AG04450 (cell line): ENCODE measurements at places on chromosomes 4 and X.

- DNase-seq = no peak
These were observed 119.2 kb downstream of the DDX53 start for GRCh38 chrX:23118890-23119527.

- no peak for DNase-seq
These were observed 3.9 kb downstream of the AVPR2 start for GRCh38 chrX:153908219-153908860.

DNA sequence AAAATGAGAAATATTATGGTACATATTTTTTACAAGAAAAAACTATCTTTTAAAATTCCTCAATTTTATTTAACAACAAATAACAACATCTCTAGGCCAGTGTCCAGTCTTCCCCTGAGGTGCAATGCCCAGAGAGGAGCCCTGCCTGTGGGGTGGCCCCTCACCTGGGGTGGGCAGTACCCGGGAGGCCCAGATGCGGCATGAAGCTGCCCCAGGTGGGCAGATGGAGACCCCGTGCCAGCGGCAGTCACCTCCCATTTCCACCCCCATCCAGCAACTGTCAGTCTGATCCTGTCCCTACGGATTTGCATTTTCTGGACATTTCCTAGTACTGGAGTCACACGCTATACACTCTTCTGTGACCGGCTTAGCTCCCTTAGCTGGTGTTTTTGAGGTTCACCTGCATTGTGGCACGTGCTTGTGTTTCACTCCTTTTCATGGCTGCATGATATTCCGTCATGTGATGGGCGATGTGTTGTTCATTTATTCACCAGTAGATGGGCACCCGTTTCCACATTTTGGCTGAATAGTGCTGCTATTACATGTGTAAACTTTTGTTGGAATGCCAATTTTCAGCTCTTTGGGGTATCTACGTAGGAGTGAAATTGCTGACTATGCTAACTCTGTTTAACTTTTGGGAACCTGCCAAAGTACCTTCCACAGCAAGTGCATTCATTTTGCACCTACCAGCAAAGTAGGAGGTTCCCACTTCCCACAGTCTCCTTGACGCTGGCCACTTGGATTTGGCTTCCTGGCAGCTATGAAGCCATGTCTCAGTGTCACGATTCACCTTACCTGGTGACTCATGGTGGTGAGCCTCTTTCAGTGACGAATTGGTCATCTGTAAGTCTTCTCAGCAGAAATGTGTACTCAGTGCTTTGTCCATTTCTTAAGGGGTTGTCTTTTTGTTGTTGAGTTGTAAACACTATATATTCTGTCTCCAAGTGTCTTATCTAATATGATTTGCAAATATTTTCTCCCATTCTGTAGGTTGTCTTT lies 11.7 kb upstream of the MAEA start:
- no peak for DNase-seq

DNA sequence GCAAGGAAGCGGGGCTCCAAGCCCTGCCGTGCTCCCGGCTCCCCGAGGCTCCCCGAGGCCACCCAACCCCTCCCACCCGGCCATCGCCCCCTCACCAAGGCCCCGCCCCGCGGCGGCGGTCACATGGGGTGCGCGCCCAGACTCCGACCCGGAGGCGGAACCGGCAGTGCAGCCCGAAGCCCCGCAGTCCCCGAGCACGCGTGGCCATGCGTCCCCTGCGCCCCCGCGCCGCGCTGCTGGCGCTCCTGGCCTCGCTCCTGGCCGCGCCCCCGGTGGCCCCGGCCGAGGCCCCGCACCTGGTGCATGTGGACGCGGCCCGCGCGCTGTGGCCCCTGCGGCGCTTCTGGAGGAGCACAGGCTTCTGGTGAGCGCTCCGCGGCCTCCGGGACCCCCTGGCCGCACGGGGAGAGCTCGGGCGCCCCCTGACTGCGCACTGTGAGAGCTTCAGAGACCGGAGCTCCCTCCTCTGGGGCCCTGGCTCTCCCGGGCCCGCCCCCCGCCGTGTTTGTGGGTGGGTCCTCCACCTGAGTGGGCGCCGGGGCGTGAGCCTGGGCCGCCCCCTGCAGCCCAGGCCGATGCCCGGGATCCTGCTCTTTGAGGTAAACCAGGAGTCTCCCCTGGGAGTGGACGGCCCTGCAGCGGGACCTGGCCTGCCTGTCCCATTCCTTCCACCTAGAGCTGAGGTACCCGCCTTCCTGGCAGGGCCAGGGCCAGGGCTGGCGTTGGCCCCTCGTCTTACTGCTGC lies at the start of gene IDUA:
IDUA (plus strand) TSS at position 166 of the 745 bp plus-strand sequence; CDS start at position 207, 41 bp downstream.
- DNase-seq = no peak

DNA sequence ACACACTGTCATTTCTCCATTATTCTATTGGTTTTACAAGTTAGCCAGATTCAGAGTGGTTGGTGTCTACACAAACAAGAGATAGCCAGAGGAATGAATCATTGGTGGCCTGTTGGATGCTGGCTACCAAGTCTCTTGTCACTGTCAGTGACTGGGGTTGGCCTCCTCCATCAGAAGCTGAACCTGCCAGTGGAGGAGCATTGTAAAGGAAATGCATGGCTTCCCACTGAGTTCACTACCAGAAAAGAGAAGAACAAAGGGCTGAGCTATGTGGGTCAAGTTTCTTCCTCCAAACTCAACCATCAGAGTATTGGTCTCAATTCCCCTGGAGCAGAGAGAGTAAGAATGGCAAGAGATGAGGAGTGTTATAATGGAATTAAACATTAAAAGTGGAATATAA lies 26.5 kb upstream of the ANKRD50 start:
- no peak for DNase-seq

DNA sequence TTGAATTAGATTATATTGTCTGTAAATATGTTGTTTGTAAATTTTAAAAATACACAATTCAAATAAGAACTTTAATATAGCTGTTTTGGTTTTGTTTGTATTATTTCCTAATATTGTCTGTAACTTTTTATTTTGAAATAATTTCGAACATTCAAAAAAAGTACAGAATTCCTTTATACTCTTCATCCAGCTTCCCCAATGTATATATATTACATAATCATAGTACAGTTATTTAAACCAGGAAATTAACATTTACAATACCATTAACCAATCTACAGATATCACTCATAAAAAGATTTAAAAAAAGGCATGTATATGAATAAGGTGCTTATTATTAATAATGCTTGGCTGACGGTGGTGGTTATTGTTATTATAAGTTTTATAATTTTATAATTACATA lies 84.1 kb downstream of the LRBA start:
- DNase-seq = no peak
